ENCODE measurements at places on chromosomes 16 and 17.

DNA sequence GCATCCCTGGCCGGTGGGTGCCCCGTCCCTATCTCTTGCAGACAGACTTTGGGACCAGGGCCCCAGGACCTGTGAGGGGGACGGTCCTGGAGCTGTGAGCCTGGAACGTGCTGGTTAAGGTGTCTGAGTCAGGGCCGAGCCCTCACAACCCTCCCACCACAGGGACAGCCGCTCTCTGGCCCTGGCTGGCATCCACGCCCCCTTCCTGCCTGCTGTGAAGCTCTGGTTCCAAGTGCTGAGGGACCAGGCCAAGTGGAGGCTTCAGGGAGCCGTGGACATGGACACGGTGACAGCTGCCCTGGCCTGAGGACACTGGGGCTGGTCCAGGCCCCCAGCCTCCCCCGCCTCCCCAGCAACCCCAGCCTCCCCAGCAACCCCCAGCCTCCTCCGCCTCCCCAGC, 6.6 kb downstream of the TSR3 start:
- no peak for DNase-seq

GRCh38 chr16:53785044-53785443, 81.1 kb downstream of the FTO start:
- DNase-seq, result no peak

DNA sequence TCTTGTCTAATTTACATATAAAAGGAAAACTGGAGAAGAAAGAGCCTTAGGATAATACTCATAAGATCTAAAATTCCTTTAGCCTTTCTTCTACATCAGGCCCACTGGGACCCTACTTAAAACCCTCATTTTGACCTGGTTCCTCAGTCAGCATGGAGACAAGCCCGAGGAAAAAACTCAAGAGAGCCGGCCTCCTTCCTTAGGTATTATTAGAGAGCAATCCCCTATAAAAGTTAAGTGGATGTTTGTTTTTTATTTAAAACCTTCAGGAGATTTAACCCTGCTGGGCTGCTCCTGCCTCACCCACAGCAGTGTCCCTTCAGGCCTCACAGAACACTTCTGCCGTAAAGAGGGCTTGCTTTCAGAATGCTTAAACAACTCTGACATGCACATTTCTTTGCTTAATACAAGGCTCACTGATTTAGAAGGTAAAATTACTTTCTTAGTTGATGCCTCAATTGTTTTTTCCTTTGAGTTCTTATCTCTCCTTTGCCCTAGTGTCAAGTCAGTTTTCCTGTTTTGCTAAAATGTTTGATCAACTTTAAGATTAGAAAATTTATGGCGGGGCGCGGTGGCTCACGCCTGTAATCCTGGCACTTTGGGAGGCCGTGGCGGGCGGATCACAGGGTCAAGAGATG, 145.6 kb upstream of the TBX2 start:
- no peak for DNase-seq

DNA sequence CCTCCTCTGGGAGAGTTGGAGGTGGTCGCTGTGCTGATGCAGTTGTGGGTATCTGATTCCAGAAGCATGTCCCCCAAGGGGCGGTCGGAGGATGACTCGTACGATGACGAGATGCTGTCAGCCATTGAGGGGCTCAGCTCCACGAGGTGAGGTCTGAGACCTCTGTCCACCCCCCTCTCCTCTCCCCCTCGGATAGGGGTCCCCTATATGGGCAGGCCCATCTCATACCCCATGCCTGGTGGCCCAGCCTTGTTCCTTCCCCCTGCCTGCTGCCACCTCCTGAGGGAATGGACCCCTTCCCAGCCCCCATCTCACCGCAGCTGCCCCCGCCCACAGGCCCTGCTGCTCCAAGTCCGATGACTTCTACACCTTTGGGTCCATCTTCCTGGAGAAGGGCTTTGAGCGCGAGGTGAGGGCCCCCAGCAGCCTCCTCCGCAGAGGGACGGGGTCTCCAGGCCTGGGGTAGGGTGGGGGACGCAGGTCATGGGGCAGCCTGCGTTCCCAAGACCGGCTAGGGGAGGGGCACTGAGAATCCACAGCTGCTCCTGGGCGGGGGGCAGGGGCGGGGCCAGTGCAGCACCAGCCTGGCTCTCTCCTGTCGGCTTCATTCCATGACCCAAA, 39.2 kb downstream of the ADCY7 start:
- DNase-seq, result no peak

DNA sequence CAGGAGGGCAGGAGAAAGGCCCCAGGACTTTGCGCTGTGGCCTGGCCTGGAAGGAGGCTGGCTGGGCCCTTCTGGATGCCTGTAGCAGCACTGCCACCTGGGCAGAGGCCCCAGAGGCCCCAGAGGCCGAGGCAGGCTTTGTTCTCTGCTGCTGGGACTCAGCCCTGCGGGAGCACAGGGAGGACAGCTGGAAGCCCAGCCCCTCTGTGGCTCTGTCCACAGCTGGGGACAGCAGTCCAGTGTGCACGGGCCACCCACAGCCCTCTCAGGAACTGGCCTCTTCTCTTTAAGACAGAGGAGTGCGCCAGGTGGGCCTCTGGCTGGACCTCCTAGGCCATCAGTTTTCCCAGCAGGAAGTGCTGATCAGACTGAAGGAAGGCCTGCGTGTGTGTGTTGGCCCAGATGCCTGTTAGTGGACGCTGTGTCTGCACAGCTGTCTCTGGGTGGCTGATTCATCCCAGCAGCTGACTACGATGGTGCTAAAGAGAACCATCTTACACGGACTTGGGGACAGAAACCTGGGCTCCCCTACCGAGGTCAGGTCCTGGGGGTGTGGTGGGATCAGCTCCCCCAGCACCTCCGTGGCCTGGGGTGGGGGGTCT, 26.9 kb upstream of the ZNF750 start:
- DNase-seq, result no peak

DNA sequence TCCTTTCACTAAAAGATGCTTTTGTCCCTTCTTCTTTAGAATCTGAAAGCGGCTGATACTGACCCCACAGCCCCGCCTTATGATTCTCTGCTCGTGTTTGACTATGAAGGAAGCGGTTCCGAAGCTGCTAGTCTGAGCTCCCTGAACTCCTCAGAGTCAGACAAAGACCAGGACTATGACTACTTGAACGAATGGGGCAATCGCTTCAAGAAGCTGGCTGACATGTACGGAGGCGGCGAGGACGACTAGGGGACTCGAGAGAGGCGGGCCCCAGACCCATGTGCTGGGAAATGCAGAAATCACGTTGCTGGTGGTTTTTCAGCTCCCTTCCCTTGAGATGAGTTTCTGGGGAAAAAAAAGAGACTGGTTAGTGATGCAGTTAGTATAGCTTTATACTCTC, 10.1 kb upstream of the TANGO6 start:
- DNase-seq, result no peak

GRCh38 chr17:45227101-45227925, 5.6 kb downstream of the FMNL1 start:
- no peak for DNase-seq

GRCh38 chr17:9272501-9273200, 251.3 kb downstream of the NTN1 start:
- no peak for DNase-seq

DNA sequence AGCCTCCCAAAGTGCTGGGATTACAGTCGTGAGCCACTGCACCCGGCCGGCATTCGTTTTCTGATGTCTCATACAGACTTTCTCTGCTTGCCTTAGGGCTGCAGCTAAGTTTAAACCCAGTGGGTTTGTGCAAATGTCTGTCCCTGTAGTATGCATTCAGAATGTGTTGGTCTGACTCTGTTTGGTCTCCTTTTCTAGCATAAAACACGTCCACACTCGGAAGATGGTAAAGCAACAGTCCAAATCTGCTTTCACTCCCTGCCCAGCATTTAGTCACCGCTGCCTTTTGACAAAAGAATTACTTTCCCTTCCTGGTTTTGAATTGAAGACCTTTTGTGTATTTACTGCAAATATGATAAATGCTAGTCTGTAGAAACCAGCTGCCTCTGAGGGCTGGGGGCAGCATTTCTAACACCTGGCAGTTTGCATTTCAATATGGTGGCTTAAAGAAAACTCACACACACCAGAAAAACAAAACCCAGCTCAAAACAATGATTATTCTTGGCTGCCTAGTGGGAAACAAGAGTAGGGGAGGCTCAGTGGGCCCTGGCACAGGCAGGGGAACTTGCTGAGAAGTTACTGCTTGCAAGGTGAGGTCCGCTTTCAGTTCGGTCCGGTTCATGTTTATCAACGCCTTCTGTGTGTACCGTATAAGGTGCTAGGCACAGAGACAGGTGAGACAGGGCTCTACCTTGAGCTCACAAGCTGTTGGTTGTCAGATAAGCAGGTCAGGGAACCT, 56.9 kb downstream of the MSI2 start:
- DNase-seq, result no peak

- DNase-seq, result no peak
Measured at GRCh38 chr16:81494434-81494806, 49.8 kb downstream of the CMIP start.

DNA sequence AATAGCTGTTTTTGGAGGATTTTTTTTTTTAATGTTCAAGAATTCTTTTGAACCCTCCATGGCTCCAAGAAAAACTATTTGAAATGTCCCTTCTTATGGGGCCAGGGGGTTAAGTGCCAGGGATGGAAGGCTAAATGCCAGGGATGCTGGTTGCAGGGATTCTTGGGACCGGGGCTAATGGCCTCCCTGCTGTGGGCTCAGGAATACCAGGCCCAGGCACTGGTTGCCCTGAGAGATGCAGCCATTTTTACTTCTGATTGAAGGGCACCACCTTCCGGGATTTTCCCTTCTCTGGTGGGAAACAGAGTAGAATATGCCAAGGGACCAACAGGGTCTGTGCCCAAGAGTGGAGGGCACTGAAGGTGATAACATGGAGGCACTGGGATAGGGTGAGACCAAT, 10.9 kb upstream of the KAT7 start:
- DNase-seq, result no peak

DNA sequence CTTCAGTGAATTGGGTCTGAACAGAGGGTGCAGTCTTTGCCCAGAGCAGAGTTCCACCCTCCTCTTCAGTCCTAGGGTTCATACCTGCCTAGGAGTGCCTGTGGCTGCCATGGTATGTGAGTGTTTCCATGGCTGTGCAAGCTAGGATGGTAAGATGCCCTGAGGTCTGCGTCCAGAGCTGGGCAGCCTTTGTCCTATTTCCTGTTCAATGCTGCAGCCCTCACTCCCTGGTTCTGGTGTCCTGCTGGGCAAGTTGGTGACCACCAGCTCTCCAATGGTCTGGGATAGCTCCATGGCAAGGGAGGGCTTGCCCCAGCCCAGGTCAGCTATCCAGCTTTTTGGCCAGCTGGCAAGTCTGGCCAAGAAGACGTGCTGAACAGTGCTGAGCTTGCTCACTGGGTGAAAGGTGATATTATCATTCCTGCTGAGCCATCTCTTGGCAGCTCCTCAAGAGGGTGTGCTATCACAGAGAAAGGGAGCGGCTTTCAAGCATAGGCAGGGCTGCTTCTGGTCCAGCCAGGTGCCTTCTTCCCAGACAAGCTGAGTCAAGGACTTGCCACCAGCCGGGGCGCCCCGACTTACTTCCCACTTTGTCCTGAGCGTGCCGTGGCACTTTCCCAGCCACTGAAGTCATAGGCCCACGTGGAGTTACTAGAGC, 13.0 kb upstream of the NFATC3 start:
- DNase-seq, result no peak

DNA sequence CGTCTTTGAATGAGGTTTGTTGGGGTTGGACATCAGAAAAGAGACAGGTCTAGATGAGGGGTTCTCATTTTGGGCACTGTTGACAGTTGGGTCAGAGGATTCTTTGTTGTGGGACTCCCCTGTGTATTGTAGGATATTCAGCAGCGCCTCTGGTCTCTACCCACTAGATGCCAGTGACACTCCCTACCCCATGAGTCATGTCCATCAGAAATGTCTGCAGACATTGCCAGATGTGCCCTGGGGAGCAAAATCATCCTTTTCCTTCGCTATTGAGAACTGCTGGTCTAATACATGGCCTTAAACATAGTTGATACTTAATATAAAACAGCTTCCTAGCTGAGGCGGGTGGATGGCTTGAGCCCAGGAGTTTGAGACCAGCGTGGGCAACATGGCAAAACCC, 3.1 kb downstream of the ABAT start:
- DNase-seq, result no peak

- DNase-seq, result no peak
Measured at GRCh38 chr17:77736721-77737120, 221.8 kb upstream of the TNRC6C start.

DNA sequence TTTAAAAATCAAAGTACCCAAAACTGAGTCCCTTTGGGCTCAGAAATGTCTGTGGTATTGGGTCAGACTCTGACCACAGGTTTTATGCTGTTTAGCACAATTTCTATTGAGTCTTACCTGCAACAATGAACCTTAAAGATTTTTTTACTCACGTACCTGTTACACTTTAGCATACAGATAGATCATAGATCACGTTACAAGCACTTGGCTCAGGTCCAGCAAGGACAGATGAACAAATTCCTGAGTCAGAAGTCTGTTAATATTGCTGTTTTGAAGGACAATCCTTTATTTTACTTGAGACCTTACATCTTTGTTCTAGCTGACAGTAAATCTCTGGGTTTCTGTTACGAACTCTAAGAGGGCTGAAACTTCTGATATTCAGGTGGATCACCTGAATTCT, 12.8 kb downstream of the SLC7A6OS start:
- DNase-seq, result no peak

DNA sequence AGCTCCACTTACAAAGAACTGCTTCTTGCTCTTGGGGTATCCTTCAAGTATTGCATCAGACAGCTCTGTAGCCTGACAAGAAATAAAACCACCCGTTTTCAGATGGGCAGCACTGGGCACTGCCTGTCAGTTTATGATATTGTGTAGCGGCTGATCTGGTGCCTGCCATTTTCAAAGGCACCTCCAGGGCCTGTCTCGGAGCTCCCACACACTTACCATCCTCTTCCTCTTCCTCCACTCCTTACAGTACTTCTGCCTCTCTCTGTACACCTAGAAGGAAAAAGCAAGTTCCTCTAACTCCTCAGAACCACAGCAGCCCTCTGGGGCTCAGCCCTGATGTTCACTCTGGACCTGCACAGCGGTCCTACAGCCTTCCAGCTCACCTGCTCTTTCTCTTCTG, 4.4 kb downstream of the PSMC3IP start:
- no peak for DNase-seq

DNA sequence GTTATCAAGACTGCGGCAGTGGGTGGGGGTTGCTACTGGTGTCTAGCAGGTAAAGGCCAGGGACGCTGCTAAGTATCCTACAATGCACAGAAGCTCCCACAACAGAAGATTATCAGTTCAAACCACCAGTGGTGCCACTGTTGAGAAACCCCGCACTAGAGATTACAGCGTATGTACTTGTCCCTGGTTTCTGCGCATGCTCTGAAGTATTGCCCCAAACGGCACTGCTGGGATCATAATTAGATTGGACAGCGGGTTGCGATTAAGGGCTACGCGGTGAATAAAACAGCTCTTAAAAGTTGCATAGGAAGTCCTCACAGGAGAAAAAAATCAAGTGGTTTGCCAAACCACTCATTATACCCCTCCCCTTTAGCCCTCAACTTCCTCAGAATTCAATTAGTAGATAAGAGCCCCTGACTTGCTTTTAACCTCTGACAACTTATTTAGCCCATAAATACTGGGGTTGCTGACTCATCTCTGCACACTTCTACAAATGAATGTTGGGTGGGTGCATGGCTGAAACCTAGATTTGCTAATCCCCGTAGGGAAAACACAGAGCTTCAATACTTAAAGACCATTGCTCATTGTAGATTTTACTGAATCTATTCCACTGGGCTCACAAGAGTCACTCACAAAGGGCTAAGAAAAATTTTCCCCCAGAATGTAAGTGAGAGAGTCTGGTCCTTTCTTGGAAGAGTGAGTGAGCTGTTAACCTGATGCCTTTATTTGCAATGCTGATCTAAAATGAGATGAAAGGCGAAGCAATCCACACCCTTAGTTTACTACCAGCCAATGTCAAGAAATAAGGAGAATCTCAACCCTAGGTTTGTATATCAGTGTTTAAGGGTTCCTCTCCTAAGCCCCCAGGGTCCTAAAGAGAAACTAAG, 91.8 kb downstream of the RGS9 start:
- no peak for DNase-seq

- no peak for DNase-seq
Measured at GRCh38 chr16:4409081-4409932, 7.1 kb downstream of the CORO7 start.

Data from stimulated activated CD8-positive, alpha-beta memory T cell treated with anti-CD3 and anti-CD28 coated beads, Interleukin-7, amount 100 ng/mL, for 48 hours (primary cell).